ENCODE measurements at places on chromosomes 1 and 21. TPM values are rescaled to one million over a fixed set of nuclear protein-coding genes. Genes with fewer than 3 reads are reported as not detected.

The STUM gene
- total RNA-seq, result not detected

The C1orf185 gene
- total RNA-seq, result not detected

The MNDA gene
- total RNA-seq, result not detected

The C8B gene
- not detected for total RNA-seq

GRCh38 chr1:7805460-7805859 lies 21.4 kb downstream of the PER3 start:
- DNase-seq, result no peak
